MCF 10A (cell line): ENCODE measurements at places on chromosomes 2 and 18. TPM values are rescaled to one million over a fixed set of nuclear protein-coding genes. Genes with fewer than 3 reads are reported as not detected.

TEKT4 gene
- total RNA-seq, result not detected in 2 replicates

ZBTB7C gene
- 0.42 and 0.69 TPM in 2 replicates for total RNA-seq

MAP2 gene
- total RNA-seq, result 16.2 and 40.2 TPM in 2 replicates

MYCN gene
- not detected in 2 replicates for total RNA-seq

PKDCC gene
- 0.49 and 0.96 TPM in 2 replicates for total RNA-seq

GRCh38 chr2:14737201-14737600 lies 104.7 kb downstream of the LRATD1 start:
- no peaks in the 10 kb centered on the region for H3K36me3 ChIP-seq
- H3K27ac ChIP-seq, result no peak overlapping the region
- no peak for DNase-seq

- H3K27me3 ChIP-seq, result no peaks in the 10 kb centered on the region
- H3K27ac ChIP-seq, result no peak overlapping the region
These were observed 560.0 kb downstream of the ADCYAP1 start for GRCh38 chr18:1464444-1465217.

DNA sequence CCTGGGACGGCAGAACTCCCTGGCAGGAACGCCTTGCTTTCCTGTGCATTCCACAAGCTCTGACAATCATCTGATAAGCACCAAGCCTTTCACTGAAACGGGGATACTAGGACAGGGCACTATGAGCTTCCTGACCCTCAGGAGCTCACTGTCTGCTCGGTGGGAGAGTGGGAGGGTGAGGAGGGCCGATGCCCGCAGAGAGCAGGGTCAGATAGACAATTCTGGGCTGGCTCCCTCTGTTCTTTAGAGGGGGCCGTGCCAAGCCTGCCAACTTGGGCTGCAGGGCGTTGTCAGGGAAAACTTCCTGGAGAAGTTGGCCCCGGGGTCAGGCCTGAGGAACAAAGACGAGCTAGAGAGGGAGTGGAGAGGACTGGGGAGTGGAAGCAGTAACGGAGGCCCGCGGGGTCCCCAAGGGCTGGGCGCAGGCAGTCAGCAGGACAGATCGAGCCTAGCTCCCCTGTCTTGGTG lies 82.0 kb downstream of the CTAGE1 start:
- H3K4me1 ChIP-seq, result no peaks in the 10 kb centered on the region
- no peak for DNase-seq
- H3K36me3 ChIP-seq, result no peaks in the 10 kb centered on the region
- H3K4me3 ChIP-seq, result no peak overlapping the region

- no peak overlapping the region for H3K4me3 ChIP-seq
- H3K27me3 ChIP-seq, result no peaks in the 10 kb centered on the region
- no peaks in the 10 kb centered on the region for H3K36me3 ChIP-seq
- H3K27ac ChIP-seq, result no peak overlapping the region
- no peaks in the 10 kb centered on the region for H3K4me1 ChIP-seq
- DNase-seq, result no peak
These were observed 199.3 kb upstream of the MYT1L start for GRCh38 chr2:2530334-2530733.

GRCh38 chr2:104864280-104865095 lies 10.6 kb downstream of the POU3F3 start:
- peaks cover 23% of the 10 kb centered on the region for H3K27me3 ChIP-seq
- no peak overlapping the region for H3K4me3 ChIP-seq
- H3K4me1 ChIP-seq, result no peaks in the 10 kb centered on the region
- no peak for DNase-seq

GRCh38 chr2:168700615-168701245 lies 101.7 kb upstream of the NOSTRIN start:
- H3K27me3 ChIP-seq, result no peaks in the 10 kb centered on the region
- no peak overlapping the region for H3K4me3 ChIP-seq

DNA sequence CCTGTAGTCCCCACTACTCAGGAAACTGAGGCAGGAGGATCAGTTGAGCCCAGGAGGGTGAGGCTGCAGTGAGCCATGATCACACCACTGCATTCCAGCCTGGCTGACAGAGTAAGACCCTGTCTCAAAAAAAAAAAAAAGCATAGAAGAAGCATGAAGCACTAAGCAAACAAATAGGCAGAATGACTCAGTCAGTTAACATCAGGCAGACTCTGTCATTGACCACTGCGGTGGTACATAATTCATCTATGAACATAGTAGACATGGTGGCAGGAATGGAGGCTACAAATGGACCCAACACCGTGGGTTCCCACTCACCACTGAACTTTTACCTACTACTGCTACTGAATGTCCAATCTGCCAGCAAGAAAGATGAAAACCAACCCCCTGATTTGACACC lies 7.6 kb upstream of the ASXL2 start:
- peaks cover 6% of the 10 kb centered on the region for H3K36me3 ChIP-seq
- H3K4me1 ChIP-seq, result no peaks in the 10 kb centered on the region
- H3K27me3 ChIP-seq, result no peaks in the 10 kb centered on the region
- DNase-seq, result peak; percentile 11

DNA sequence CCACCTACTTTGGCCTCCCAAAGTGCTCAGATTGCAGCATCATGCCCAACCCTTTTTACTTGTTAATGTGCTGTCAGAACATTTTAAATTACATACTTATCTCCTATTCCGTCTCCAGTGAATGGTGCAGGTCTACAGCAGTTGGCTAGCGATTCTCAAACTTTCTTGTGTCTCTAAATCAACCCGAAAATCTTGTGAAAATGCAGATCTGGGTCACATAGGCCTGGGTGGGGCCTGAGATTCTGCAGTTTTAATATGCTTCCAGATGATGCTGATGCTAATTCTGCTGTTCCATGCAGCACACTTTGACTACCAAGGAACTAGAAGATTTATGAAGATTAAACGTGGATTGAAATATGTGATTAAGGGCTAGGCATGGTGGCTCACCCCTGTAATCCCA lies 14.8 kb upstream of the ACSL3 start:
- no peak overlapping the region for H3K27ac ChIP-seq
- peaks cover 31% of the 10 kb centered on the region for H3K4me1 ChIP-seq
- no peak for DNase-seq
- no peak overlapping the region for H3K4me3 ChIP-seq
- H3K27me3 ChIP-seq, result no peaks in the 10 kb centered on the region

DNA sequence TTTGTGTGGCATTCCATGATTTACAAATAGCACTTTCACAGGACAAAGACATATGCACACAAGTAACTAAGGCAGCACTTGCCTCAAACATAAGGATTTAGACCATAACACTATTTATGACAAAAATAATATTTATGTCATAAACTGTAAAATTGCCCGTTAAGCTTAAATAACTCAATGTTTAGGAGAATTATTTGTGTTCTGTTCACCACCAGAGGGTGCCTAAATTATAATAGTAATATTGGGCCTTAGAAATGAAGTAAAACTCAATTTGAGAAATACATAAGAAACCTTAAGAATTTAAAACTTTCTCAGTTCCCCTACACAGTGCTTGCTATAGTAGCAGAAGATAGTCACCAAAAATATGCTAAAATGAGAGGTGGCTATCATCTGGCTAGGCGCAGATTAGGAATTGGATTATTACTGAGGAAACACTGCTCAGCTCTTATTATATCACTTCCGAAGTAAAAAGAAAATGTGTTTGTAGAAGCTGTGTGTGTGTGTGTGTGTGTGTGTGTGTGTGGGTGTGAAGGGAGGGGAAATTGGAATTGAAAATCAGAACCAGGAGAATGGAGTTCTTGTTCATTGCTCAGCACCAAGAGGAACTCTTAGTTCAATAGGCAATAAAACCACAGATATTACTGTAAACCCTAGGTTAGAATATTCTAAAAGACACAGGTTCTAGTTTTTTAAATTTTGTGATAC lies 4.9 kb upstream of the CHN1 start:
- no peak overlapping the region for H3K4me3 ChIP-seq
- H3K36me3 ChIP-seq, result no peaks in the 10 kb centered on the region
- no peaks in the 10 kb centered on the region for H3K4me1 ChIP-seq

GRCh38 chr2:100877555-100877954 lies 57.6 kb downstream of the NPAS2 start:
- no peak overlapping the region for H3K4me3 ChIP-seq
- peaks cover 3% of the 10 kb centered on the region for H3K36me3 ChIP-seq
- no peaks in the 10 kb centered on the region for H3K27me3 ChIP-seq
- peak; percentile 73 for DNase-seq

- no peak overlapping the region for H3K27ac ChIP-seq
- H3K4me3 ChIP-seq, result peak overlapping the region; percentile 30
- peaks cover 5% of the 10 kb centered on the region for H3K4me1 ChIP-seq
- H3K27me3 ChIP-seq, result no peaks in the 10 kb centered on the region
- peak; percentile 25 for DNase-seq
- no peaks in the 10 kb centered on the region for H3K36me3 ChIP-seq
These were observed 13.6 kb upstream of the LIPG start for GRCh38 chr18:49548229-49548636.

DNA sequence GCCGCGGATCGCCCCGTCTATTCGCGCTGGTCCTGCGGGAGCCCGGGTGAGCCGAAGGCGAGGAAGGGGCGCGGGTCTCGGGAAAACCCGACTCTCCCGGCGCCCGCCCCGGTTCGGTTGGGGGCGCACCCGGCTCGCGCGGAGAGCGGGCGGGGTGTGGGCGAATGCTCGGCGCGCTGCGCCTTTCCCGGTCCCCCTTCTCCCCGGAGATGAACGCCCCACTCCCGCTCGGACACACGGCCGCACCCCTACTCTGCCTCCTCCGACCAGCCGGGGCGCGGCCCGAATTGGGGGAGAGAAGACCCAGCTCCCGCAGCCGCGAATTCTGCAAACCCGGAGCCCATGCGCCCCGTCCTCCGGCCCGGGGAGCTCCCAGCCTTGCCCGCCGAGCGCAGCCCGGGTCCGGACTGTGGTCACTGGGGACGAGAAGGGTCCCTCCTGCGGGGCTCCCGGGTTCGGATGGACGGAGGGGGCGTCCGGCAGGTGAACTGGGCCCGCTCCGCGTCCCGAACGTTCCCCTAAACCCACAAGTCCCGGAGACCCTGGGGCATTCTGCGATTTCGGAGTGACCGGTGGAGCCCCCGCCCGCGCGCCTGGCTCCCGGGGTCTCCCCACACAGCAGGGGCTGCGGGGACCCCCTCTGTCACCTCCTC lies 734 bp downstream of the KCNG2 start:
- H3K36me3 ChIP-seq, result no peaks in the 10 kb centered on the region
- no peak overlapping the region for H3K4me3 ChIP-seq
- H3K27me3 ChIP-seq, result peaks cover 12% of the 10 kb centered on the region
- no peaks in the 10 kb centered on the region for H3K4me1 ChIP-seq
- H3K27ac ChIP-seq, result no peak overlapping the region
- DNase-seq, result no peak

- no peak for DNase-seq
- peaks cover 62% of the 10 kb centered on the region for H3K27me3 ChIP-seq
- no peak overlapping the region for H3K27ac ChIP-seq
- no peaks in the 10 kb centered on the region for H3K36me3 ChIP-seq
These were observed 59.7 kb downstream of the CIB4 start for GRCh38 chr2:26581266-26581990.
